ENCODE measurements at places on chromosomes 11 and 22.

GRCh38 chr11:122145715-122146274 lies 29.8 kb upstream of the BLID start:
- H3K4me1 ChIP-seq = no peaks in the 10 kb centered on the region
- no peak overlapping the region for H3K4me3 ChIP-seq
- no peak overlapping the region for H3K27ac ChIP-seq

GRCh38 chr22:17199003-17199731 lies 20.1 kb downstream of the ADA2 start:
- H3K27me3 ChIP-seq = no peaks in the 10 kb centered on the region
- H3K4me1 ChIP-seq = peaks cover 8% of the 10 kb centered on the region
- no peak for DNase-seq
- H3K27ac ChIP-seq = no peak overlapping the region
- no peaks in the 10 kb centered on the region for H3K36me3 ChIP-seq
- H3K4me3 ChIP-seq = peak overlapping the region; percentile 21

- no peak for DNase-seq
- H3K27ac ChIP-seq = no peak overlapping the region
- H3K4me1 ChIP-seq = no peaks in the 10 kb centered on the region
- no peaks in the 10 kb centered on the region for H3K36me3 ChIP-seq
- no peak overlapping the region for H3K4me3 ChIP-seq
Observed at GRCh38 chr11:43697679-43698078, 17.1 kb downstream of the HSD17B12 start.

DNA sequence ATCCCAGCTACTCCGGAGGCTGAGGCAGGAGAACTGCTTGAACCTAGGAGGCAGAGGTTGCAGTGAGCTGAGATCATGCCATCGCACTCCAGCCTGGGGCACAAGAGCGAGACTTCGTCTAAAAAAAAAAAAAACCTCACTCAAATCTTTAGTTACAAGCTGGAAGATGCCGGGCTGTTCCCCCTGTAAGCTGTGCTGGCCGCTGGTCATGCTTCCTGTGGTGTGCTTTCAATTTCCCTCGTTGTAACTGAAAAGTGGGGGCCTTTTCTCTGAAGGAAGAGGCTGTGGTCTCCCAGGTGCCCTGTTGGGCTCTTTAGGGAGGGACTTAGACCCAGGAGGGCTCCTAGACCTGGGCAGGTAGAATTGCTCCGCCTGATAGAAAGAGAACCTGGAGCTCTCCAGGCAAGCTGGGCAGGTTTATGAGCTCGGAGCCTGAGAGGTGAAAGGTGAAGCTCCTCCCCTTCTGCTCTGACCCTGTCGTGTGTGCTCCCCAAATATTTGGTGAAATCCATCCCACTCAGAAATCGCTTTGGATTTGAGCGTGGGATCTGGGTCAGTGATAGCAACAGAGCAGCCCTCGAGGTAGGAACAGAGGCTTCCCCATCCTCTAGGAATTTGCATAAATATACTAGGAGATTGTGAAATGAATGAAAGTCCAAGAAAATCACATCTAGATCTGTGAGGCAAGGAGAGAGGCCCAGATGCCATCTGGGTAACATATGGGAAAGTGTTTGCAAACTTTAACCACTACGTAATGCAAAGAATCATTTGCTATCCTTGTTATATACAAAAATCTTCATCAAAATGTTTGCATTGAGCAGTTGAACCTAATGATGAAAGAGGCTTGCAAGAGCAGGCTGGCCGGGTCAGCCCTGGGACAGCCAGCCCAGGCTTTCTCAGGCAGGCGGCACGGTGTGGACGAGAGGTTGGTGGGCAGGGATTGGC lies 154.3 kb downstream of the FBXO7 start:
- H3K27me3 ChIP-seq = no peaks in the 10 kb centered on the region
- H3K27ac ChIP-seq = peak overlapping the region; percentile 77
- H3K4me1 ChIP-seq = peaks cover 52% of the 10 kb centered on the region
- no peak for DNase-seq
